ENCODE measurements at places on chromosomes 13 and 19. TPM values are rescaled to one million over a fixed set of nuclear protein-coding genes. Genes with fewer than 3 reads are reported as not detected.

DNA sequence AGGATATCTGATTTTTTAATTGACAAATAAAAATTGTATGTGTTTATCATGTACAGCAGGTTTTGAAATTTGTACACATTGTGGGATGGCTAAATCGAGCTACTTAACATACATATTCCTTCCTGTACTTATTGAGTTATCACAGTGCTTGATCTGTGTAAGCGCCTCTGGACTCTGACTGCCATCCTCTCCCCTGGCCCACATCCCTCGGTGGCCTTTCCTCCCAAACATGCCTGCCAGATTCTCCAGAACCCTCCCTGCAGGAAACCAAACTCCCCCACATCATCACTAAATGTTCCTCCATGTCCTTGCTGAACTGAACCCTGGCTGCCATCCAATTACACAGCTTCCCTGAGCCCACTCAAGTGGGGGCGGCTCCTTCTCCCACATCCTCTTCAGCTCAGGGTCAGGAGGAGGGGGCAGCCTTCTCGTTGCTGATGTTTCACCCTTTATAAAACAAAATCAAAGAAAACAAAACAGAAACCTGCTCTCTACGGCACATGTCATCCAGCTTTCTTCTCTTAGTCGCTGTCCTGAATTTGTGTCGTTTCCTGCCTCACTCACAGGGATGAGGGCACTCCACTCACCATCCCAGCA lies 97.1 kb upstream of the SPATA13 start:
- no peaks in the 10 kb centered on the region for H3K36me3 ChIP-seq
- no peak overlapping the region for H3K27ac ChIP-seq
- H3K27me3 ChIP-seq = no peaks in the 10 kb centered on the region

DNA sequence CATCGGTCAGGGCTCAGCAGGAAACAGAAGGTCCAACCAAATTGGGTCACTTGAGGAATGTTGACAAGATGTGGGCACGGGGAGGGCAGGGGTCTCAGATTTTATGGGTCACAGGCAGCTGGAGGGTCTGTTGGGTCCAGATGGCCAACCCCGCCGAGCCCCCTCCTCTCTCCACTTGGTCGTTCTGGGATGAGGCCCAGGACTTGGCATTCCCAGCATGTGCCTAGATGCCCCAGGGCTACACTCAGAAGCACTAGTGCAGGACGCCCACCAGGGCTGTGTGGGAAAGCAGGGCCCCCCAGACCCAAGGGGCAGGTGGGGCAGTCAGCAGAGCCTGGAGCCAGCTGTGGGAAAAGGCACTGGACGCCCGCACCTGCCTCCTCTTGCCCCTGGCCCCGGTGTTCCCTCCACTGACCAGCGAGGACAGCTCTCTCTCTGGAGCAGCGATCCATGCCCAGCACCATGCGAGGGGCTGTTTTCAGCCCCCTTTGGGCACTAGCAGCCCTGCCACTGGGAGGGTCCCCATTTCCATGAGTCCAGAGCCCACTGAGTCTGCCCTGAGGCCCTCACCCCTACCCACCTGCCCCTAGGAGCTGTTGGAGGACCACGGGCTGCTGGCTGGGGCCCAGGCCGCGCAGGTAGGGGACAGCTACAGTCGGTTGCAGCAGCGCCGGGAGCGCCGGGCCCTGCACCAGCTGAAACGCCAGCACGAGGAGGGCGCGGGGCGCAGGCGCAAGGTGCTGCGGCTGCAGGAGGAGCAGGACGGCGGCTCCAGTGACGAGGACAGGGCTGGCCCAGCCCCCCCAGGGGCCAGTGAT lies 26.0 kb downstream of the DHX34 start:
- no peaks in the 10 kb centered on the region for H3K4me1 ChIP-seq
- H3K27me3 ChIP-seq = no peaks in the 10 kb centered on the region
- no peak overlapping the region for H3K27ac ChIP-seq

GRCh38 chr13:52599037-52599847 lies 43.0 kb upstream of the HNRNPA1L2 start:
- peak overlapping the region; percentile 96 for H3K4me3 ChIP-seq
- peaks cover 10% of the 10 kb centered on the region for H3K4me1 ChIP-seq
- H3K36me3 ChIP-seq = no peaks in the 10 kb centered on the region
- DNase-seq = no peak

- no peaks in the 10 kb centered on the region for H3K36me3 ChIP-seq
- H3K27ac ChIP-seq = no peak overlapping the region
- H3K4me3 ChIP-seq = no peak overlapping the region
- no peaks in the 10 kb centered on the region for H3K4me1 ChIP-seq
- H3K27me3 ChIP-seq = no peaks in the 10 kb centered on the region
Observed at GRCh38 chr19:42660353-42660752, 65.6 kb upstream of the CEACAM8 start.

DNA sequence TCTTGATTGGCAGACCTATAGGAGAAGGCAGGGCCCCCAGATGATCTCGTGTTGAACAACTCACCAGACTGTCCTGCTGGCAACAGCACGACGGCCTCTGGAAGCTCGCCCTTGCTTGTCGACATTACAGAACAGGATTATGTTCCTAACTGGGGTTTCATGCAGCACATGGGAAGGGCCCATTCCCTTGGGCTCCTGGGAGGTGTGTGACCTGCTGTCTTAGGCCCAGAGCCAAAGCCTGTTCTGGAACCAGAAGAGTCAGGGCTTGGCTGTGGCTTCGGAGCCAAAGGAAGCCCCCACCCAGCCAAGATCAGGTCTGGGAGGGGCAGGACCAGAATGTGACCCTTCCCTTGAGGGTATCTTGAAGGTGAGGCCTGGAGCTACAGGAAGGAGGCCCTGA lies 36.9 kb downstream of the RGCC start:
- H3K27me3 ChIP-seq = no peaks in the 10 kb centered on the region
- H3K4me1 ChIP-seq = peaks cover 74% of the 10 kb centered on the region
- DNase-seq = no peak
- no peak overlapping the region for H3K4me3 ChIP-seq
- peak overlapping the region; percentile 39 for H3K27ac ChIP-seq
- H3K36me3 ChIP-seq = no peaks in the 10 kb centered on the region

- no peaks in the 10 kb centered on the region for H3K36me3 ChIP-seq
- no peak overlapping the region for H3K27ac ChIP-seq
- H3K4me3 ChIP-seq = no peak overlapping the region
- no peaks in the 10 kb centered on the region for H3K27me3 ChIP-seq
- DNase-seq = no peak
- H3K4me1 ChIP-seq = peaks cover 17% of the 10 kb centered on the region
Observed at GRCh38 chr13:30413842-30414241, 8.5 kb upstream of the UBE2L5 start.

GRCh38 chr19:5091684-5092480 lies 123.0 kb downstream of the KDM4B start:
- H3K4me3 ChIP-seq = no peak overlapping the region
- no peak for DNase-seq
- H3K36me3 ChIP-seq = peaks cover 11% of the 10 kb centered on the region
- no peaks in the 10 kb centered on the region for H3K27me3 ChIP-seq

GRCh38 chr13:27556109-27556508 lies 64.2 kb downstream of the LNX2 start:
- DNase-seq = no peak
- no peak overlapping the region for H3K27ac ChIP-seq
- H3K27me3 ChIP-seq = no peaks in the 10 kb centered on the region
- peaks cover 13% of the 10 kb centered on the region for H3K36me3 ChIP-seq
- H3K4me1 ChIP-seq = peaks cover 3% of the 10 kb centered on the region

DNA sequence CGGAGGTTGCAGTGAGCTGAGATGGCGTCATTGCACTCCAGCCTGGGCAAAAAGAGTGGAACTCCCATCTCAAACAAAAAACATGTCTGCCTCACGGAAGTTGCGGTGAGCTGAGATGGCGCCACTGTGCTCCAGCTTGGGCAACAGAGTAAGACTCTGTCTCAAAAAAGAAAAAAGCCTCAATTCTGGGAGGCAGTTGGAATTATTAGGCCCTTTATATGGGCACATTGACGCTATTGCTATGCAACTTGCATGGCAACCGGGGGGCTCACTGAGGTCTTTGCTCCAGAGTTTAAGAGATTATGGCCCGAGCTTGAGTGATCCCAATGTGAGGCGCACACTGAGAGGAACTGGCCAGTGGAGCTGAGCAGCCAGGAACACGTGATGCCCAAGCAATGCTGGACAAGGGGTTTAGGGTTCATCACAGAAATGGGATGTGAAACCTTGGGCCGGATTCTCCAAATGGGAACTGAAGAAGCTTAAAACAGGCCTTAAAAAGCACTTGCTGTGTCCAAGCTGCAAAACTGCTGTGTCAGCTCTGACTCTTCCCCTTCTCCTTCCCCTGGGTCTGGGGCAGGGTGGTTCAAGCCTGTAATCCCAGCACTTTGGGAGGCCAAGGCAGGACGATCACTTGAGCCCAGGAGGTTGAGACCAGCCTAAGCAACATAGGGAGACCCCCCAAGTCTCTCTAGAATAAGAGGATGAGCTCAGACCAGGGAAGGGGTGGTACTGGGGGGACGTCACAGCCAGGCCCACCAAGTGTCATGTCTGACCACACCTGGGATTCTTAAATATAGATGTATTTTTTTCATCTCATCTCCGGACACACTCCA lies 2.5 kb downstream of the FTL start:
- DNase-seq = no peak
- peaks cover 49% of the 10 kb centered on the region for H3K4me1 ChIP-seq
- H3K27me3 ChIP-seq = no peaks in the 10 kb centered on the region
- H3K36me3 ChIP-seq = peaks cover 36% of the 10 kb centered on the region

DNA sequence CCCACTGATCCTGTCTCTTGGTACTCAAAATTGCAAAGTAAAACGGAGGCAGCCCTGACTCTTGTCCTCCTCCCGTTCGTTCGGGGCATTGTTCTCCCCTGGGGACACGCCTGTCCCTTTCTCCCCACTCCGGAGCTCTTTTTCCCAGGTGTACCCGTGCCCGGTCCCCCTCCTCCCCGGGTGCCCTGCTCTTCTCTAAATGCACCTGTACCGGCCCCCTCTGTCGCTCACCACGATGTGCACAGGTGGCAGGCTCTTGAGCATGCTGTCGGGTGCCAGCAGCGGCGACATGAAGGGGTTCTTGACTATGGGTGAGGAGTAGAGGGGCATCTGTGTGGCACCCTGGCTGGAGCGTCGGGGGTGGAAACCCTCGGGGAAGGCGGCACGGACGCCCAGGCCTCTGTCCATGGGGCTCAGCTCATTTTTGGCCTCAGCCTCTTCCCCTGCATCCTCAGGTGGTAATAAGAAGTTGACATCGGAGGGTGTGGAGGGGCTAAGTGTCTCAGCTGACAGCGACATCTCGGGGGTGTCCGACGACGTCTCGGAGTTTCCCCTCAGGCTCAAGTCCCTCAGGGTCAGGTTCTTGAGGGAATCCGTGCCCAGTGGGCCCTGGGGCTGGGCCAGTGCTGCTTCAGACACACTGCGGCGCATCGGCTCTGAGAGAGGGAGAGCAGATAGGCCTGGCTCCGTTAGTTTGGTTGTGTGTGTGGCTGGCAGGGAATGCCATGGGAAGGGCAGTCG lies 12.4 kb upstream of the CNFN start:
- peaks cover 17% of the 10 kb centered on the region for H3K4me1 ChIP-seq
- H3K36me3 ChIP-seq = no peaks in the 10 kb centered on the region
- H3K4me3 ChIP-seq = peak overlapping the region; percentile 80
- no peaks in the 10 kb centered on the region for H3K27me3 ChIP-seq

- DNase-seq = no peak
- no peaks in the 10 kb centered on the region for H3K36me3 ChIP-seq
- no peaks in the 10 kb centered on the region for H3K27me3 ChIP-seq
- H3K27ac ChIP-seq = no peak overlapping the region
- H3K4me3 ChIP-seq = no peak overlapping the region
Observed at GRCh38 chr19:51030631-51031030, 4.2 kb downstream of the KLK12 start.

- H3K4me1 ChIP-seq = peaks cover 3% of the 10 kb centered on the region
- peaks cover 7% of the 10 kb centered on the region for H3K27me3 ChIP-seq
- DNase-seq = no peak
- no peak within 1 kb of the TSS for H3K27ac ChIP-seq
Observed at GRCh38 chr19:1000095-1000494, at the start of gene GRIN3B. GRIN3B (plus strand) TSS chr19:1000419; CDS start chr19:1000438, 19 bp downstream.

- DNase-seq = no peak
- H3K27me3 ChIP-seq = no peaks in the 10 kb centered on the region
- no peaks in the 10 kb centered on the region for H3K4me1 ChIP-seq
- no peaks in the 10 kb centered on the region for H3K36me3 ChIP-seq
- H3K27ac ChIP-seq = no peak overlapping the region
Observed at GRCh38 chr13:59665732-59666131, 498.0 kb downstream of the DIAPH3 start.

DNA sequence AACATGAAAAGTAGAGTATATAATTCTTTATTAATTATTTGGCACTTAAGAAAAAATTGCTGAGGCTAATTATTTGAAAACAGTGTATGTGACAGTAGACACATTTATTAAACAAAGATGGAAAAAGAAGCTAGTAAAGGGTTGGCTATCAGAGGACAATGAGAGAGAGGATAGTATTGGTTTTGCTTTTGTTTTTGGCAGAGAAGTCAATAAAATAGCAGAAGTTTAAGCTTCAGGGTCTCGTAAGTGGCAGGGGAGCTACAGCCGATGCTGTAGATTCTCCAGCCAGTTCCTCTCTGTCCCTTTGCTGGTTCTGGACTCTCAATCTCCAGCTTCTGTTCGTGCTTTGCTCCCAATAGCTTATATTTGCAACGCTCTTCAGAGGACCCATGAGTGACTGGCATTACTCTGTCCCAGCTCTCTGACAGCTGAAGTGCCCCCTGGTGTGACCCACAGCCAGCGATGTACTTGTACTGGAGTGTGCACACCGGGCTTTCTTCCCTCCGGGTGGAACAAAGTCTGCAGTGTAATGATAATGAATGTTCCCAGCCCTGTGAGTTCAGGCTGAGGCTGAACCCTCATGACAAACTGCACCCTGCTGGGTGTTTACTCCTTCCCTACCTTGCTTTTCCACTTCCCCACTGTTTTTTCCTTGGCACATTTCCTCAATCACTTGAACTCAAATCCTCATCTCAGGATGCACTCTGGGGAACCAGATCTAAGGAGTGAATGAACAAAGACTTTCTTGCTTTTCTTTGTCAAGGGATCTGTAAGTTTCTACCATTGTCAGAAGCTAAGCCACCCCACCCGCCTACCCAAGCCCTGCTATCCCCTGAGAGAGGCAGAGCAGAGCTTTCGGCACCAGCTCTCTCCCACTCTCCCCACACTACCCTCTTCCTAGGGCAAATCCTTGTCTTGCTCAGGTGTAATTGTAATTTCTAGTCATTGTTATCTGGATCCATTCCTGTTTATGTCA lies 254.8 kb downstream of the LHFPL6 start:
- no peak for DNase-seq
- H3K4me3 ChIP-seq = no peak overlapping the region
- no peaks in the 10 kb centered on the region for H3K36me3 ChIP-seq
- no peaks in the 10 kb centered on the region for H3K27me3 ChIP-seq
- no peak overlapping the region for H3K27ac ChIP-seq
- peaks cover 41% of the 10 kb centered on the region for H3K4me1 ChIP-seq

Gene CFD
- total RNA-seq = 472 TPM

Gene PTBP1
- total RNA-seq = 149 TPM

Gene ZGLP1
- total RNA-seq = 5.3 TPM

Gene SPRY2
- 49.2 TPM for total RNA-seq

Gene MEDAG
- 163 TPM for total RNA-seq

Gene ZFP82
- 4.2 TPM for total RNA-seq

Gene ZNF534
- total RNA-seq = 0.68 TPM

Gene ATP7B
- total RNA-seq = 6.8 TPM

Measured in thoracic aorta (tissue), 2 donors.